ENCODE measurements at places on chromosomes 1 and 21.

- no peak for DNase-seq
Measured at GRCh38 chr1:99003581-99004253, 944 bp downstream of the PLPPR5 start.

GRCh38 chr1:22105611-22106207, 37.2 kb downstream of the WNT4 start:
- peak; percentile 2 for DNase-seq

DNA sequence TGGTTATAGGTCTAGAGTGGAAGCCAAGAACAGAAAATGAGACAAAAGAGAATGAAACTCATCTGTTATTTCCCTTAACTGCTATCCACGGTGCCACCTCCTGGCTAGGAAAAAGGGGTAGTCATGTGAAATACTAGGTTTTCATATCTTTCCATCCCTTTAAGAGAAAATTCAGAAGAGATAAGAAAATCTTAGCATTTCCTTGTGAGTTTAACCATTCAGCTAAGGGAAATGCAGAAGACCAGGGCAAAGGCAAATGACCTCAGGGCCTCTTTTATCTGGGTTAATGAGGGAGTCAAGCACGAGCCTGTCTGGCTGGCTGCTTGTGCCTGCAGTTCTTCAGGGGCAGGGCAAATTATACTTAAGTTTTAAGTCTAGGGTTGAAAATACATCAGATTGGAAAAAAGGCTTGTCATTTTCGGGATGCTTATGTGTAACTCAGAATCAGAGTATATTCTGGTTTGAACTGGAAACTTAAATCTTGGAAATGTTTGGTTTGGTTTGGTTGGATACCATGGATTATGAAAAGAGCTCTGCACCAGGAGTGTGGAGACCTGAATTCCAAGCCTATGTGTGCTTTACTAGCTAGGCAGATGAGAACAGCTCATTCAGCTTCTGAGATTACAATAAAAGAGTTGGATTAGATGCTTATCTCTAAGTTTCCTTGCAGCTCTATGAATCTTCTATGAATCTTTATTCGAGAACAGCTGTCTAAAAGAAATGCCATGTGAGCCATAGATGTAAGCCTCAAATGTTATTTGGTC, 19.9 kb downstream of the NIBAN1 start:
- no peak for DNase-seq

DNA sequence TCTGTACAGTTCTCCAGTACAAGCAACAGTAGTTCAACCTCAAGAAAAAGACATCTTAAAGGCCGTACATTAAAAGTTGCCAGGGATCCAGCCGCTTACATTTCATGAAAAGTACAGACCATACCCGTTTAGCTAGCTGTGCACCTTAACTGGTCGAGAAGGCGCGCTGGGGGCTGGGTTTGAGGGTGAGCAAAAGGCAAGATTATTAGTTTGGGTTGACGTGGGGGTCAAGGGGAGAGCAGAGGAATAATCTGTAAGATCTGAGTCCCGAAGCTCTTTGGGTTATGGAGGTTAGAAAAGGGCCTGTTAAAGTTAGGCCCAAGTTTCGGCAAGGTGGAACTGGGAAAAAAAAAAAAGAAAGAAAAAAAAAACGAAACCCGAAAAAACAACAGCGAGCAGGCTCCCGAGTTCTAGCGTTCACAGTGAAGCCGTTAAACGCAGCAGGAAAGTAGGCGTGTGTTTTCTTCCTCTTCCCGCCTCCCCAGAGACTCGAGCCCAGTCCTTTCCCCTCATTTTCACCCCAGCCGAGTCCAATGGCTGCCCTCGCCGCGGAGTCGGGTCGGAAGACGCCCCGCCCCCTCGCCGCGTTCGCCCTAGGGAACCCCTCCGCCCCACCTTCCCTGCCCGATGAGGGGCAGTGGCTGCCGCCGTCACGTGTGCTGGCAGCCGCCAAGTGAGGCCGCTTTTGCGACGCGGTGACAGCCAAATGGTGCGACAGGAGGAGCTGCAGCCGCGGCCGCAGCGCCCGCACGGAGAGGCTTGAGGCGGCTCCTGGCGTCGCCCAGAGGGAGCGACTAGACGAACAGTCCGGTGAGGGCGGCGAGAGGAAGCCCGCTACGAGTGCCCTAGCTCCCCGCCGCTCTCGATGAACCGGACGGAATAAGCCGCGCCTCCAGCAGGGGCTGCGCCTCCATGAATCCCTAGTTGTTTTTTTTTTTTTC, at the start of gene PKN2:
Gene PKN2, plus strand, starts transcription at position 733 of the 941 bp plus-strand sequence. CDS start 308 bp downstream, outside the sequence.
- peak; percentile 96 for DNase-seq

DNA sequence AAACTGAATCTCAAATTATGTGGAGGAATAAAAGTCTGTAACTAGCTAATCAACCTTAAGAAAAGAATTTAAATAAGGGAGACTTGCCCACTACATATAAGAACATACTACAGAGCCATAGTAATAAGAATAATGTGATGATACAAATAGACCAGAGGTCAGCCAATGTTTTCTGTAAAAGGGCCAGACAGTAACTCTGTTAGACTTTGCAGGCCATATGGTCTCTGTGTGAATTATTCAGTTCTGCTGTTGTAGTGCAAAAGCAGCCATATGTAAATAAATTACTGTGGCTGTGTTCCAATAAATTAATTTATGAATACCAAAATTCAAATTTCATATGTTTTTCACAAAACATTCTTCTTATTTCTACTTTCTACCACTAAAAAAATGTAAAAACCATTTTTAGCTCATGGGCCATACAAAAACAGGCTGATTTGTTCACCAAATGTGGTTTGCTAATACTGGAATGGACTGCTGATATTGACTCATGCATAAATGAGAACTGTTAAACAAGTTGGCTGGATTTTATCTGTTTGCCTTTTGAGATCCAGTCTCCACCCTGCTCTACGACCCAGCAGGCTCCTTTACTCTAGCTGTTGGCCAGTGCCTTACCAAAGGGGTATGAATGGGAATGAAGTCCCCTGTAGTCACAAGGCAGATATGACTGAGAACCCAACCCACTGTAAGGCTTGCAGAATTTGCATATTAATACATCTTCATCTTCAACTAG, 98.2 kb upstream of the ZNHIT6 start:
- no peak for DNase-seq

- peak; percentile 96 for DNase-seq
Measured at GRCh38 chr1:149885339-149886120, 13.8 kb upstream of the BOLA1 start.

DNA sequence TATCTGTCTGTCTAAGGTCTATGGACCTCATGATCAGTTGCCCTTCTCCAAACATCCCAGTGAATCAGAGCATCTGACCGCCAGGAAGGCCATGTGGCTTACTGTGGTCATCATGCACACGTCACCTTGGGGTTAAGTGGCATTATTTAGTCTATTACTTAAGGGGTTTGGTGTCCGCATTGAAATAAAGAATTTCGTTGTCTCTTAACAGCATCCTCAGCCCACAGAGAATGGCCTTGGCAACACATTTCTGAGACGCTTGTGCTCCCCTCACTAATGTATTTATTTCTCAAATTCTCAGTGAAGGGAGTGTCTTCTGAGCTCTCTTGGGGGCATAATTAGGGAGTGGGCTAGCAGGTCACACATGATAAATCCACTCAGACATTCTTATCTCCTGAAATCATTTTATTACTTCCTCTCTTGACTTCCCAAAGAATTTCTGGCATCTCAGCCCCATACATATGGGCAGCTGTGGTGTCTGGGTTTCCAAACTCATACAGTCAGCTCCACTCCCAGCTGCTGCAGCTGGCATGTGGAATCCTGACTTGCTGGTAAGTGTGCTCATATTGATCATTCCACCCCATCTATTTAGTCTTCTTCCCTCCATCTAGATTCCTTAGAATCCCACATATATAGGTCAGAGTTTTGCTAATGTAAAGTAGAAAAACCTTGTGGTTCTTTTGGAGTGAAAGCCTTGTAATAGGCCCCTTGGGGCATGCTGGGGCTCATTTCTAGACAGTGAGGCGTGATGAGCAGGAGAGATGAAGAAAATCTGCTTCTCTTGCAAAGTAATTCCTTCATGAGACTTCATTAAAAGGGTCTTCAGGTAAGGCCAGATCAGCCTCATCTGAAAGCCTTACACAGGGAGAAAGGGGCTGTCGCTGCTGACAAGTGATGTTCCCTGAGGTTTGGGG, 110.5 kb downstream of the HHAT start:
- DNase-seq: no peak

DNA sequence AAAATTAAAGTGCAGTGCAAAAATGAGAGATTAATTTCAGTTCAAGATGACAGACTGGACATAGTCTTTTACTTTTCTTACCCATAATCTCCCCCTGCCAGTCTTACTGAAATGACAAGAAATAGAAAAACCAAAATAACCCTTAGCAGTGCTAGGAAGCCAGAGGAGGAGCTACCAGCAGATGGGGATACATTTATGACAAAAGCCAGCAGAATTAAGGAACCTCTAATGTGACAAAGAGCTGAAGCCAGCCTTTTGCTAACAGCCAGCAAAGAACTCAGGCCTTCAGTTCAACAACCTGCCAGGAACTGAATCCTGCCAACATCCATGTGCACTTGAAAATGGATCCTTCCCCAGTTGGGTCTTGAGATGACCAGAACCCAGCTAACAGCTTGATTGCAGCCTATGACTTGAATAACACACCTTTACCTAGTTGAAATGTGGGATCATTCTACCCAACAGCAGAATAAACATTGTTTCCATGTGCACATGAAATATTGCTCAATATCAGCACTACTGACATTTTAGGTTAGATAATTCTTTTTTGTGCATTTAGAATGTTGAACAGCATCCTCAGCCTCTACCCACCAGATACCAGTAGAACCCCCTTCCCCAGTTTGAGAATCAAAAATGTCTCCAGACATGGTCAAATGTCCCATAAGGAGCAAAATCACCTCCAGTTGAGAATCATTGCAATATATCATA, 7.9 kb upstream of the TRAF5 start:
- no peak for DNase-seq

GRCh38 chr21:40282912-40283886, 416.0 kb downstream of the PCP4 start:
- no peak for DNase-seq

DNA sequence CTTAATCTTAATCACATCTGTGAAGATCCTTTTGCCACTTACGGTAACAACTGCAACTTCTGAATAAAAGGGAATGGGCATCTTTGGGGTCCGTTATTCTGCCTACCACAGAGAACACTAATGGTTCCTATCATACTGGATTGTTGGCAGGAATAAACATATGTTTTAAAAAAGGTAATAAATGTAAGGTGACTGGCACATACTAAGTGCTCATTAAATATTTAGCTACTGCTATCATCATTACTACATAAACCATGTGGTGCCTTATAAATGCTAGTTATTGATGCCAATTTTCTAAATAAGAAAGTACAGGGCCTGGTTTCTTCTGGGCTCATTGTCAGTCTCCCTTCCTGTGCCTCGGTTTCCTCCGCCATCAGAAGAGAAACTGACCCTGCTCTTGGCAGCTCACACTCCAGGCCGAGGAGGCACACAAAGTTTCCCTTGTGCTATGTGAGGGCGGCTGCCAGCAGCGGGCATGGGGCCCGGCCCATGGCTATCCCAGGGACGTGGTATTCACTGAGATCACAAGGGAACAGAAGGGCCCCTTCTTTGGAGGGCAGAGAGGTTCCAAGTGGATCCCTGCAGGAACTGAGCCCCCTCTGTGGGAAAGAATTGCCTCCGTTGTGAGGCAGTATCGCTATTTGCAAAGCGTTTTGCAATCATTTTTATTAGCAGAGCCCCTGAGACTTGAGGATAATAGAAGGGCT, 26.2 kb downstream of the NAV1 start:
- no peak for DNase-seq

- no peak for DNase-seq
Measured at GRCh38 chr1:226596531-226597165, 48.1 kb downstream of the STUM start.

DNA sequence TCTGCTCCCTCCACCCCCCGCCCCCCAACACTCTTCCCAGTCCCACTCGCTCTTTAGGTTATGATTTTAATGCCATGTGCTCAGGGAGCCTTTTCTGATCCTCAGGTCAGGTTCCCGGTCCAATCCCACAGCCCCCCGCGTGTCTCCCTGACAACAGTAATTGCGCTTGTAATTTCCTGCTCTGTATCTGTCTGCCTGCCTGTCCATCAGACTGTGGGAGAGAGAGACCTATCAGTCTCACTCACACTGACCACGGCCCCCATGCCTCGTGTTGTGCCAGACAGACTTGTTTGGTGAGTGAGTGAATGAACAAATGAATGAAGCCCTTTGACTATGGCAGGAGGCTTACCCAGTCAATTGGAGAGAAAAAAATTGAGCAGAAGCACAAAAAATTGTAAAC, 50.8 kb upstream of the ECE1 start:
- DNase-seq: no peak

DNA sequence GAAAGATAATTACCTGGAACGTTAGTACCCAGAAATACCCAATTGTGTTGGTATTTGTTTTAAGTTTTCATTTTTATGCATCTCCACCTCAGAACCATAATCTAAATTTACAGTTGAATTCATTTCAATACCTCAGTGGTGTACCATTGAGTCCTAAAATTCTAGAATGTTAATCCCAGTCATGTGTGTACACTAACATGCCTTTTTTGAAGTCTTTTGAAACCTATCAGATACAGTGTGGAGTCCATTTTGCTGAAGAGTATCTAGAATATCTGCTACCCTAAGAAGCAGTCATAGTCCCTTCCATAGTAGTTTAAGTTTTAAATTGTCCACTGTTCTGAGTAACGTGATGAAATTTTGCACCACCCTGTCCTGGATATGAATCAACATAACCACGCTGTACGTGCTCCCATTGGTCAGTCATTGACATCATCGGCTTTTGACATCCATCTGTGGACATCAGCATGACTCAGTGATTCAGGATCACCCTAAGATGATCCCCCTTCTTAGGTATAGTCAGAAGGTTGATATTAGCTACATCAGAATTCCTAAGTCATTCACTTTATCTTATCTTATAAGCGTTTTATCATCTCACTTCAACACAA, 7.5 kb upstream of the ASH1L start:
- no peak for DNase-seq

DNA sequence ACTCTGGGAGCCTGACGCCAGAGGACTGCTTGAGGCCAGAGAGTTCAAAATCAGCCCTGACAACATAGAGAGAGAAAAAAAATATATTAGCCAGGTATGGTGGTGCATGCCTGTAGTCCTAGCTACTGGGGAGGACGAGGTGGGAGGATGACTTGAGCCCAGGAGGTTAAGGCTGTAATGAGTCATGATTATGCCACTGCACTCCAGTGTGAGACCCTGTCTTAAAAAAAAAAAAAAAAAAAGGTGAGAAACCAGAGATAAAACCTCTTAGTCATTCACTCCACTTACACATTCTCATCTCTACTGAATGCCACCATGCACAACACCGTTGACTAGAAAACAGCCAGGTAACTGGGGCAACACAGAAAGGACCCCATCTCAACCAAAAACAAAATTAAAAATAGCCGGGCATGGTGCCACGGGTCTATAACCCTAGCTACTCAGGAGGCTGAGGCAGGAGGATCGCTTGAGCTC, 178.1 kb downstream of the SLC45A1 start:
- DNase-seq: no peak

GRCh38 chr1:233295237-233295974, at the start of gene PCNX2:
Gene PCNX2, minus strand, starts transcription at chr1:233295725. Its CDS starts 247 bp downstream, at chr1:233295478.
- DNase-seq: peak; percentile 11

- DNase-seq: no peak
Measured at GRCh38 chr1:165826565-165827267, 698 bp upstream of the UCK2 start.

DNA sequence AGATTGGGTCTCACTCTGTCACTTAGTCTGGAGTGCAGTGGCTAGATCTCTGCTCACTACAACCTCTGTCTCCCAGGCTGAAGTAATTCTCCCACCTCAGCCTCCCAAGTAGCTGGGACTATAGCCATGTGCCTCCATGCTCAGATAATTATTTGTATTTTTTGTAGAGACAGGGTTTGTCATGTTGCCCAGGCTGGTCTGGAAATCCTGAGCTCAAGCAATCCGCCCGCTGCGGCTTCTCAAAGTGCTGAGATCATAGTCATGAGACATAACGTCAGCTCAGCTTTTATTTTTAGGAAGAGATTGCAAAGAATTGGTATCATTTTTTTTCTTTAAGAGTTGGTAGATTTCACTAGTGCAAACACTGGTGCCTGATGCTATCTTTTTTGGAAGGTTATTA, 244.9 kb downstream of the DSCAM start:
- DNase-seq: no peak

All from NCI-H526 treated with DMSO at 0.1 percent for 48 hours (cell line).